ENCODE measurements at places on chromosomes 1 and 21.
A peak's percentile ranks its signal among the peaks of the same experiment; 100 is the strongest.

DNA sequence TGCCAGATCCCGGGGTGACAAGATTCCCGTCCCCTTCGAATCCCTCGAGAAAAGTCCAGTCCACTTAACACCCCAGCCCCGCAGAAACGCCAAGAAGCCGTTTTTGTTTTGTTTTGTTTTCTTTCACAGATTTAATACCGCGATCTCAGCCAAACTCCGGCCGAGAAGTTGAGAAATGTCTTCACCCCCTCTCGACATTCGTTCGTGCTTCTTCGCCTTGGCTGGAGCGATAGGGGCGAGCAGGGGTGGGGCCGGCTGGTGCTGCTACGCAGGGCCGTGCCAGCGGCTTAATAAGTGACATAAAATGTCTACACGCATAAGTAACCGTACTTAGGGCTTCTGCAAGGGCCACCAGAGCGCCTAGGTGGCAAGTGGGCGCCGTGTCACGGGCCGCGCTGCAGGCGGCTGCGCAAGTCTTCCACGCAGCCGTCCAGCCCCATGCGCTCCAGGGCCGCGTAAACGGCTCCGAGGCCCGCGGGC is 4.9 kb downstream of the TNFRSF25 start:
- DNase-seq = no peak

GRCh38 chr21:28671549-28672195 is 321.0 kb downstream of the LTN1 start:
- no peak for DNase-seq

GRCh38 chr1:177185209-177185608 is 14.5 kb downstream of the BRINP2 start:
- no peak for DNase-seq

GRCh38 chr1:165857046-165857801 is 29.8 kb downstream of the UCK2 start:
- no peak for DNase-seq

DNA sequence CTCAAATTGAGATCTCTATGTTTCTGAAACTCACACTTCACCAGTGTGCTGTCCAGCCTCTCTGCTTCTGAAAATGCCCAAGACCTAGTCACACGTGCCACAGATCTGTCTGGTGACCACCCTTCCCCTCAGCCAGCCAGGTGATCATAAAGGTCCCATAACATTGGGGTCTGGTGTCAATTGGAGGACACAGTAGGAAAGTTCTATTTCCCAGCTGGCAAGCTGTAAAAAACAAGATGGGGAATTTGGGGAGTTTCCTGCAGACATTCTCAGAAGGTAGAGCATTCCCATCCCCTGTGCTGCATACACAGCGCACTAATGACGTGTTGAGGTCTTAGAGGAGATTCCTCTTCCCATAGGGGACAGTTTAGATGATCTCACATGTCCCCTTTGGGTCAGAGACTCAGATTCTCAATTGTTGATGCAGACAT is 50.1 kb downstream of the RPS6KA1 start:
- no peak for DNase-seq

DNA sequence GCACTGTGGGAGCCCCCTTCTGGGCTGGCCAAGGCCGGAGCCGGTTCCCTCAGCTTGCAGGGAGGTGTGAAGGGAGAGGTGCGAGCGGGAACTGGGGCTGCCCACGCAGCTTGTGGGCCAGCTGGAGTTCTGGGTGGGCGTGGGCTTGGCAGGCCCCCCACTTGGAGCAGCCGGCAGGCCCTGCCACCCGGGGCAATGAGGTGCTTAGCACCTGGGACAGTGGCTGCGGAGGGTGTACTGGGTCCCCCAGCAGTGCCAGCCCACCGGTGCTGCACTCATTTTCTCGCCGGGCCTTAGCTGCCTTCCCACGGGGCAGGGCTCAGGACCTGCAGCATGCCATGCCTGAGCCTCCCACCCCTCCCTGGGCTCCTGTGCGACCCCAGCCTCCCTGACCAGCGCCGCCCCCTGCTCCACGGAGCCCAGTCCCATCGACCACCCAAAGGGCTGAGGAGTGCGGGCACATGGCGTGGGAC is 11.6 kb downstream of the SCYL3 start:
- no peak for DNase-seq

DNA sequence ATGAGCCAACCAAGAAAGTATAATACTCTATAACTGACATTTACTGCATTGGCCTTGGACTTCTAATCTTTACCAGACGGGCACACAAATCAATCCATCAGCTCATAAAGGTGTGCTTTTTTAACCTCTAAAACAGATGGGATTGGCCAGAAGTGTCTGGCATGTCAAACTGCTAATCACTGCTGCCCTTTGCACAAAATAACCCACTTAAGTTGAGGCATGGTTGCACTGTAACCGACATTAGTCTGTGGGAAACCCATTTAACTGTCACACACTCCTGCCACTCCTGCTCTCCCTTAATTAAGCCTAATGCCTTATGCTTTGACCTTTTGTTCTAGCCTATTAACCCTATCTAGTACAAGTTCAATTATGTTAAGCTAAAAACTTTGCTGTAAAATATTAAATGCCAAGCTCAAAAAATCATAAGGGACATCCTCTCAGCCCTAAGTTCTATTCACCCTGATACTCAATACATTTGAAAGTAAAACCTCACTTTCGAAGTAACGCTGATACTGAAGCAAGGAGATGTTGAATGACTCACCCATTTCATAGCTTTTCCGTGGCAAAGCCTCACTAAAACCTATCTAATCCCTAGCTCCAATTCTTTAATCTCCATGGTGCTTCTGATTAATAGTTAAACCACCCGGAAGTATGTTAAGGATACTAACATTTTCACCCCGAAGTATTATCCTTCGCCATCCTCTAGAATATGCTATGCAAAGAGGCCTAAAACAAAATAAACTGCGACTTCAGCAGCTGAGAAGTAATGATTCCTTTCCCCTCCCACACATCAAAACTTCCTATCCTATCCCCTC is 12.9 kb downstream of the NRIP1 start:
- no peak for DNase-seq

- no peak for DNase-seq
Observed at GRCh38 chr1:236809148-236809547, 14.1 kb downstream of the MTR start.

- peak; percentile 59 for DNase-seq
Observed at GRCh38 chr1:94481473-94481933, 60.1 kb downstream of the F3 start.

- DNase-seq = no peak
Observed at GRCh38 chr1:186982116-186982515, 153.4 kb downstream of the PLA2G4A start.
